ENCODE measurements at places on chromosomes 6 and 20.

DNA sequence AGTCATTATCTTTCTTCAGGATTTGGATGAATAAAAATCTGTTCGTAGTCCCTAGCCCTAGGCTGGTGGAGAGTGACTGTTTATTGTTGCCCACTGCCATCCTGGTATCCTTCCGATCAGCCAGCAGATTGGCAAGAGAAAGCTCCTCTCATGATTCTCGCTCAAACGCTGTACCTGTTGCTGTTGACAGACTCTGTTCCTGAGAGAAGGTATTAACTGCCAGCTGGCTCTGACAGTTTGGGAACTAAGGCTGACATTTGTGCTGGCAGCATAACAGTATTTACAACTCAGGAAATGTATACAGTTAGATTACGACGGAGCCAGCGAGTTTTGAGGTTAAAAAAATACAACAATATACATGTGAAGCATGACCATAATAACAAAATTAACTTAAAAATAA is 674.5 kb downstream of the PRKN start:
- no peak for DNase-seq

DNA sequence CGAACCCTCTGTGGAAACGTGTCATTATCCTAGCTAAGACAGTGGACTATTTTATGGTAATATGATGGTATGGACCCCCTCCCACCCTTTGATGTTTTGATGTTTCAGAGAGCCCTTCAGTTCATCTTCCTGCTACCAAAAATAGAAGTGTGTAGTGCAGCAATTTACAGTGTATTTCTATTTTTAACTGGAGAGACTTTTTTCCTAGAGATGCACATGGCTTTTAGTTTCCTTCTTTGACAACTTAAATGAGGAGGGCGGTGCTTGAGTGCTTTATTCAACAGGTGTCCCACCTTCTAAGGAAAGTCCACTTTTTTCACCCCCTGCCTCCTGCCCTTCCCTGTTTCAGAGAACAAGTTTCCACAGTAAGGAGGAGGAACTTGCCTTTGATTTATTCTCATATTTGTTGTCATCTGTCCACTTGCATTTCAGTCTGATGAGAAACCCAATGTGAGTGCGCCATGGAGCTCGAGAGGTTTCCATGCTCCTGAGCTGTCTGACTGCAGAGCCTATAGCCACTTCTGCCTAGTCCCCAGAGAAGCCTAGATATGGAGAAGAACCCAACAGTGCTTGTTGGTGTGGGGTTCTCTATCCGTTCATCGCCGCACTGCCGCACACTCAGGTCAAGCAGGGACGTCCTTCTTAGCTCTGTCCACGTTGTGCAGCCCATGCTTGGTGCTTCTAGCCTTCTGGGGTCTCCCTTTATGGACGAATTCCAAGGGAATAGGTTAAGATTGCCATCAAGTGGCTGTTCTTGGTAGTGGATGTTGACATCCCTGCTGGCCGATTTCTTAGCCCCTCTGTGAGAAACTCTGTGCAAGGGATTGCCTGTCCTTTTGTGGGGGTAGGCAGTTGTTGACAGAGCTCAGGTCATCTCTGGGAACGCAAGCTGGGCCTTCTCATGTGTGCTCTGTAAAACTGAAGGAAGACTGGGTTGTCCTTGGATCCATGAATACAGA is 144.2 kb downstream of the JARID2 start:
- DNase-seq = no peak

- no peak for DNase-seq
These were observed 3.5 kb downstream of the TUBB1 start for GRCh38 chr20:59022754-59023153.

- no peak for DNase-seq
These were observed 117.3 kb downstream of the ARHGAP18 start for GRCh38 chr6:129592516-129593232.

DNA sequence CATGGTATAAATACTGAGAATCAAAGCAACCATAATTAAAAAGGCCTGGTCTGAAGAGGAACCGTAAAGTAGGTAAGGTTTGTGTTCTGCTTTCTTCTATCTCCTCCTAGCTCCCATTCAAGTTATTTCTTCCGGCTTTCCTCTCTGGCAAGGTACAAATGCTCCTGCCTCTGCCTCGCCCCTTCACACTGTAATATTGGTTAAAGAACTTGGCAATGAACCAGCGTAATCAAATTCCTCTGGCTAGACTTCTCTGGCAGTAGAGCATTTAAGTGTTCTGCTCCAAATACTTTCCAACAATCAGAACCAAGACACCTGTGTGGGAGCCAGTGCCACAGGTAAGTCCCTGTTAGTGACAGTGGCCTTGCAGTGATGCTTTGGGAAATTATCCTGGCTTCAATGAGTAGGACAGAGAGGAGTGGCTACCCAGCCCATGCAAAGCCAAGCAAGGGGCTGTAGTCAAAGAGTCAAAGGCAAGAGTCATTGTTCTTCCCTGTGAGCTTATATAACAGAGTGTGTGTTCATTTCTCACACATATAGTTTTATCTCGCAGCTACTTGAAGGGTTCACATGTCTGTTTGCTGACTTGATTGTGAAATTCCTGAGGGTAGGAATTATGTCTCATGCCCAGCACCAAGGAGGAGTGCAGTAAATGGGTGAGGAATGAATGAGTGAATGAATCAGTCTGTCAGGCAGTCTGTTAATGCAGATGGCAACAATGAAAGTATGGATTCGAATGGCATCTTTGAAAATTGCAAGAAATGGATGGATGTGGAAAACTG is 329.3 kb downstream of the NRN1 start:
- DNase-seq = no peak

DNA sequence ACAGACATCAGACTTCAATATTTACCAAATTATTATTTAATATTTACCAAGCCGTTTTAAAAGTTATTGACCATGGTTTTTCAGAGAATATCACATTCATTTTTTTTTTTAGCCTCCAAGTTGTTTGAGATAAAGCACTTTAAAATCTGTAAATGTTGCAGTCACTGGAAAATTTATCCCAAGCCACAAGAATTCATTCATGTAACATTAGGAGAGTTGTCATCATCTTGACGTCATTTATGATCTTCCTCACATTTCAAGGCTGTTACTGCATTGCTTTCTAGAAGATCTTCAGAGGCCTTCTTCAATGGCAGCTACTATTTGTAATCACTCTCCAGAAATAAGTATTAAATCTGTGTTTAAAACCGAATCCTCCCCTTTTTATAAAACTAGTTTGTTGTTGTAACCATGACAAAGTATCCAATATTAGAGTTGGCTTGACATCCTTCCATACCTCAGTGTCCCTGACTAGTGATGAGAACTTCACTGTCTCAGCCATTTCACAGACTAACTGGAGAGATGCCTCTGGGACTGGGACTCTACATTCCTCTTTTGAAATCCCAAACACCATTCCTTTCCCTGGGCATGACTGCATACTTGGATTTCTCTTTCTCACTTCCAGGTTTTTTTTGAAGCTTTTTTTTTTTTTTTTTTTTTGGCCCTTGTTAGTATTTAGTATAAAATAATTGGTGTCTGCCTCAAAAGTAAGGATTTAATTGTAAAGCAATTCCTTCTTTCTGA is 100.1 kb downstream of the ZFAND3 start:
- no peak for DNase-seq

DNA sequence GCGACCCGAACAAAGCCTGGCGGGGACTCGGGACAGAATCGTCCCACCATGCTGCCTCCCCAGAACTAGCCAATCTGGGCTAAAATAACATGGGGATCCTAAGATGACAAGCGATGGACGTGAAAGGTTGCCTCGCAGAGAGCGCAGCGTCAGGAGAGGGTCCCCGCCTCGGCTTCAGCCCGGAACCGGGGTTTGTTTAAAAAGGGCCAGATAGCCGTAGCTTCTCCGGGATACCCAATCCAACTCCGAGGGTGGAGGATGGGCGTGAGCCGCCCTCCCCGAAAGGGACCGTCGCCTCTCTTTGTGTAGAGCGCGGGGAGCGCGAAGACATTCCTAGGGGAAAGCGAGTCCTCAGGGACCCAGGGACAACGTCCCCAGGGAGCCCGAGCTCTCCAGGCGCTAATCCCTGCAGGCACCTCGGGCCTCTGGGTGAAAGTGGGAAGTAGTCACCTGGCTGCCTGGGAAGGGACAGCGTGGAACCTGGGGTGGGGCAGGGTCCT is 643 bp downstream of the CD24 start:
- no peak for DNase-seq

DNA sequence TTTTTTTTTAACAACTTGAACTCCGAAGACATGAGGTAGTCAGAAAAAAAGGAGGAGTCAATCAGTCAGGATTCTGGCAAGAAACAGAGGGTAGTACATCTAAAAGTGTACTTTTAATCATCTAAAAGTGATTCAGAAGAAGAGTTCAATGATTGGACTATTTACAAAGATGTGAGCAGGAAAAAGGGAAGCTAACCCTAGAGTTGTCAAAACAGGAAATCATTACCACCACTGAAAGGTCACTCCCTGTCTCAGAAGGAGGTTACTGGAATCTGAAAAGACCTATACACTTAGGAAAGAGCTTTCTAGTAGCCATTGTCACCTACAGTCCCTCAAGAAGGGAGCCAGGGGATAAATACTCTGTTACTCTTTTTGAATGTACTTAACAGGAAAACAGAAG is 16.7 kb upstream of the LMBRD1 start:
- DNase-seq = no peak

- DNase-seq = no peak
These were observed 60.1 kb downstream of the SEL1L2 start for GRCh38 chr20:13930281-13930680.

GRCh38 chr6:132931936-132932514 is 117.7 kb downstream of the RPS12 start:
- no peak for DNase-seq

DNA sequence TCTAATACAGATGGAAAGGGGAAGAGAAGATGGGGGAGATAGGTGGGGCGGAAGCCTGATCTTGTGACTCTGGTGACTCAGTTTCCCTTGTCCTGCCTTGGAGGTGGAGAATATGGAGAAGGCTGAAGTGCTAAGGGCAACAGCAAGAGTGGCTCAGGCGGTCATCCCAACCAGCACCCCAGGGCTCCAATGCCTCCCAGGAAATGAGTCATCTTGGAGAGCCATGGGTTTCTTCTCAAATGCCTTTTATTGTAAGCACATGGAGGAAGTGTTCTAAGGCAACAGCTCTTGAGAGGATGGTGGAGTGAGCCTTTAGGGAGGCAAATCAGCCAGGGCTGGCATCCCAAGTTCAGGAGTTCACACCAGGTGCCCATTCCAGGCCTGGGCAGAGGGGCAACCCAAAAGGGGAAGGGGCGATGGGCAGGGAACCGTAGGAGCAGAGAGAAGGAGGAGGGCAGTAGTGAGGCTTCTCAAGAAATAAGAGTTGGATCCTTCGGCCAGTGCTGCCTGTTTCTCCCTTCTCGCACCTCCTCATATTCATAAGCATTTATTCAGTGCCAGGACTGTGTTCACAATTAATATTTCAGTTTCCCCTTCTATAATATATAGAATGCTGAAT is 13.2 kb upstream of the AHCY start:
- no peak for DNase-seq

DNA sequence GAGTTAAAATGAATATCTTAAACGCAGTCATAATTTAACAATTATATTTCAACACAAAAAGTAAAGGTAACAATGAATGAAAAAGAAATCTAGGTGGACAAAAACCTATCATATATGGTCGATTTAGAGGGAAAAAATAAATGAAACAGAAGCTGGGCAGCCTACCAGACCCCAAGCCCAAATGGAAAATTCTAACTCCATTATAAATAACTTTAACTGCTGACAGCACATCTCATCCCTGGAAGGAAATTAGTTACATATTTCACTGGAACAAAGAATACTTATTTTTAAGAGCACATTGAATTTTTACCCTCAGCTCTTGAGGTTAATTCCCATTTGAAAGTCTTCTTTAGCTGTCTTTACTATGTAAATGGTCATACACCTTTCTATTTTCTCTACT is 39.1 kb downstream of the COL12A1 start:
- no peak for DNase-seq

DNA sequence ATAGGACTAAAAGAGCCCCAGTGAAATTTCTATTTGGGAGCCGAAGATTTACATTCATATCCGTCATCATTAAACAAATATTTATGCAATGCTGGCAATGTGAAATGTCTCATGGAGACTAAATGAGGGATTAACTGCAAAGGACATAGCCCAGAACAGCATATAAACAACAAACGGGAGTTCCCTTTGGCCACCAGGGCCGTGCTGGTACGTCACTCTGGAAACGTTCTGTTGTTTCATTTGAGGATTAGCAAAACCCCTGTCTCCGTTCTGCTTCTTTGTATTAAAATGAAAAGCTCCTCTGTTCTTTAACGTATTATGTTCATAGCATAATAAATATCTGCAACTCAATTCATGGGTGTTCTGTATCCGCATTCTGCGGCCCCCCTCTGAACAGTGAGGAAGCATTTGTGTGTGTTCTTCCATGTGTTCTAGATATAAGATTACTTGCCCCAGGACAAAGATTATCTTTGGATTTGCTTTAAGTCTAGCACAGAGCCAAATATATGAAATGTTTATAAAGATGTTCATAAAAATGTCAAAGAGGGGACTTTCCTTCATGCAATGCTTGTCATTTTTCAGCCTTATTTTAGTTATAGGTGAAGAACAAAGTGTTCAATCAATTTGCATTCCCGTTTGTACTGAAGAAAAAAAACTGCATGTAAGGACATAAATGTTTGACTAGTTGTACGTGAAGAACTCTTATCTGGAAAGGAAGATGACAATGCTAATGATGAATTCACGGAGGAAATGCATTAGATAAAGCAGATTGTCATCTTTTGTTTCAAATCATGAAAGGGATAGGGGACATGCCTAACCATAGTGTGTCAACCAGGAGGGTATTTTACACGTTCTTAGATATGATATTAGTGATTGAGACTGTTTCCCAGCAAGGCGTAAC is 90.0 kb upstream of the TNFAIP3 start:
- DNase-seq = no peak

DNA sequence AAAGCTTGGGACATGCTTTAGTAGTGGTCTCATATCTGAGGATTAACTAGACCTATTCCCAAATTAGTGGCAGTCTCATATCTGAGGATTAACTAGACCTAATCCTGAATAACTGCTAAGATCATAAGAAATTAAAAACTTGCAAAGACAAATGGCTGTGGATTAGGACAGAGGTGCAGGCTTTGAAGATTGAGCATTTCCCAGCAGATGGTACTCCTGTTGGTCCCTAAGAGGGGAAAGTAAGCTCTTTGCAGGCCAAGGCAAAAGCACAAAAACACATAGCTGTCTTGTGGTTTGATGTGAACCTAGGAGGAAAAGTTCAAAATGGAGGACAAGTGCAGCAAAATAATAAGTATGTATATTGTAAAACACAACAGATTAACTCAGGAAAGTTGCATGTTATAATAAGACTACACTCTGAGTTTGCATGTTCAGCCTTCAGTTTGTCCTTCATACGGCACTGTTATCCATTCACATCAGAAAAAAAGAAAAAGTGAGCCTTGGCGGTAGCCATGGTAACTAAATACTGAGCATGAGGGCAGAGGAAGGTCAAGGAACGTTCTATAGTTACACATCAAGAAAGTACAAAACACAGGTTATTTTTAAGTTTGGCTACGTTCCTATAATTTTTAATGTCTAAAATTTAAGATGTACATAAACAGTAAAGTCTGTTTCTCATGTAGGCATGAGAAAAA is 62.8 kb downstream of the FILIP1 start:
- DNase-seq = no peak

DNA sequence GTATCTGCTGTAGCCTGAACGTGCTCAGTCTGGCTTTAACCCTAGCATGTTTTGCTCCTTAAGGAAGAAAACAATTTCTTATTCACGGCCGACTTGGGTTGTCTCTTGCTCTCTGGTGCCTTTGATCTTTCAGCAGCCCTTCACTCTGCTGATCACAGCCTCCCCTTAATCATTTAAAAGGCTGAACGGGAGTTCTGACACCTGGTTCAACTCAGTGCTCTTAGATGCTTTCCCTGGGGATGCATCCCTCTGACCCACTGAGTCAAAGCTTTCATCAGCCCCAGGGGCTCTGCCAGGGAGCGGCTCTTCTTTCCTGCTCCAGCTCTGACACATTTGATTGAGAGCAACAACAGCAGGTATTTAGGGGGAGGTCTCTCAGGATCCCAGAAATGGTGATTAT is 79.0 kb upstream of the FYN start:
- DNase-seq = no peak

Measured in activated CD8-positive, alpha-beta memory T cell treated with anti-CD3 and anti-CD28 coated beads for 48 hours (primary cell).